ENCODE measurements at places on chromosomes 2 and 18.

- no peak for DNase-seq
Measured at GRCh38 chr2:101026253-101026701, 24.2 kb downstream of the RPL31 start.

DNA sequence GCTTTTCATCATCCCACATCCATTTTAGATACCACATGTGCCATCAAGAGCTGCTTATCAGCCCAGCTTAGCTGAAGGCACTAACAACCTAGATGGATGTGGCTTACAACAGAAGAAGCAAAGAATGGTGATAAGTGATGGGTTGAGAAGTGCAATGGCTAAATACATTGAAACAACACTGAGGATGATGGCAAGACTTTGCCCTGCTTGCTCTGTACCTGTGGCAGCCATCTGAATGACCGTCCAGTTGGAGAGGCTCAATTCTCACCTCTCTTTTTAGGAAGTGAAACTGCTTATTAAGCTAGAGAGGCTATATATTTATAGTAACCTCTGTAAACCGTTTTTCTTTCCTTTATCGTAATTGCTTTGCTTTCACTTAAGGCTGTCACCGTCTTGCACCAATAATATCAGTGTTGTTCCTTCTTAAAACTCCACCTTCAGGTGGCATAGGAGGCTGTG lies 5.7 kb downstream of the GPATCH11 start:
- DNase-seq, result no peak

GRCh38 chr2:7841751-7842150 lies 840.1 kb upstream of the ID2 start:
- no peak for DNase-seq

DNA sequence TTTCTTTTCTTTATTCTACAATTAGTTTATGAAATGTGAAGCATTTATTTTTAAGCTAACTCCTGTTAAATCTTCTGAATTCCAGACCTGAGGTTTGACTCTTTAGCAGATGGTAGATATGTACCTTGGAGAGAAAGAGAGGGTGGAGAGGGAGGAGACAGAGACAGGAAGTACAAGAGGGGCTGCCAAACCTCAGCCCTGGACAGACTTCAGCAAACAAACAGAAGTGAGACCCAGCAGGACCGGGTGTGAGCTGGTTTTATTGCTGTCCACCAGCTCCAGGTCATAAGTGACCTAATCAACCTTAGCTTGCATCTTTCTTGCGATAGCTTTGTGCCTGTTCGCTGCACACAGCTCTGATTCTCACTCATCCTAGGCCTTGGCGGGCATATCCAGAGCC lies 168.6 kb downstream of the CNTNAP5 start:
- no peak for DNase-seq

DNA sequence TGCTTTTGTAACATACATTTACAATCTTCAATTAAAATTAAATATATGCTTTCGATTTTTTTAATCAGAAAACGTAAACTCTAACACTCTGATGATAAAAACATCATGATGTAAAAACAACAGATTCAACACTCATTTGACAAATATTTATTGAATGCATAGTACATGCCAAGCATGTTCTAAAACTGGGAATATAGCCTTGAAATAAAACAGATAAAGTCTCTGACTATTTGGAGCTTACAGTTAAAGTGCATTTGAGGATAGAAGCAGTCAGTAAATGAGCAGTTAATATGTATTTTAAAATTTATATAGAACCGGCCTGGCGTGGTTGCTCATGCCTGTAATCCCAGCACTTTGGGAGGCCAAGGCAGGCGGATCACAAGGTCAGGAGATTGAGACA lies 47.8 kb downstream of the TMX3 start:
- DNase-seq, result no peak

DNA sequence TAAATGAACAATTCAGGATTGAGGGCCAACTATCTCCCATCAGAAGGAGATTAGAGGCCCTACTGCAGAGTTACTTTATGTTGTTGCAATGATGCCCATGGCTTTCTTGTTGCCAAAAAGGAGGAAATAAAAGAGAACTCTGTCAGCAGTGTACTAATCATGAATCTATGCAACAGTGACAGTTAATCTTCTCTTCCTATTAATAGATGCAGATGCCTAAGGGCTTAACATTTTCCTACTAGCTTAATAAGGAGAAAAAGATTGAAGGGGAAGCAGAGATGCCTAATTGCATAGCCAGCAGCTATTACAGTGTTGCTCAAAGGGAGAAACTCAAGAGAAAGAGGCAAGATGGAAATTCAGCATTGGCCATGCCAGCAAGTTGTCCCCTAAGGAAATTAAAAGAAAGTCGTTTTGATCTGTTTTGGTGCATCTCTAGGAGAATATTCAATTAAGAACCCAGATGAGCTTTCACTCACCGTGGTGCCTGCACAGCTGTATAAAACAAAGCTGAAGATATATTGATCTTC lies 107.1 kb upstream of the KCNJ3 start:
- DNase-seq, result no peak

- no peak for DNase-seq
Measured at GRCh38 chr2:203973676-203974075, 37.1 kb downstream of the ICOS start.

DNA sequence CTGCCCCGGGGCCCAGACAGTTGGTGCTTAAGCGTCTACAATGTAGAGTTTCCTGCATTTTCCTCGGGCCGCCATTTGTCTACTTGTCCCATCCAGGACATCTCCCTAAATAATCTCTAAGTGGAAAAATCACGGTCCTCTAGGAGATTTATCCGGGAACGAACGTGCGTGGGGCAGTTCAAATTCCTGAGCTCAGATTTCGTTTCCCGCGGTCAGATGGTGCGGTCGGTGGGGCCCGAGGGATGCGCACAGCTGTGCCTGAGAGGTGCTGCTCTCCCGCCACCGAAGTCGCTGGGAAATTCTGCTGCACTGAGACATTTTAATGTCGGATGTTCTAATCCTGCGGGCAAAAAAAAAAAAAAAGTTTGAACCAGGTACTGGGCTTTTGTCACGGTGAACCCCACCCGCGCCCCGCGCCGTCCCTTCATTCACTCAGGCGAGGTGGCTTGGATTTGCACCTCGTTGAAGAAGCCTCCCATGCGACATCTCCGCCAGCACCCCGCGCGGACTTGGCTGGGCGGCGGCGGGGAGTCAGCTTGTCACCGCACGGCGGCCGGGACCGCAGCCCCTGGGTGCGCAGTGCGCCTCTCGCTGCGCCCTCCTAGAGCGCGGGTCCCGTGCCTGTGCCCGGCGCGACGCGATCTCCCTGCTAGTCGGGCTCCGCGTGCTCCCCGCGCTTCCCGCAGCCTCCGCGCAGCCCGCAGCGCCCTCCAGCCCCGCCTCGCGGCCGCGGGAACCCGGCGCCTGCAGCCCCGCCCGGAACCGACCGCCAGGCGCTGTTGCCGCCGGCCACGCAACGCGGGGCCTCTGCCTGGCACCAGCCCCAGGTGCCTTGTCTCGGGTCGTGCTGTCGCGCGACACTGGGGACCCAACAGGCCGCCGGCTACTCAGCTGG lies 191.9 kb upstream of the TCF4 start:
- DNase-seq, result no peak

DNA sequence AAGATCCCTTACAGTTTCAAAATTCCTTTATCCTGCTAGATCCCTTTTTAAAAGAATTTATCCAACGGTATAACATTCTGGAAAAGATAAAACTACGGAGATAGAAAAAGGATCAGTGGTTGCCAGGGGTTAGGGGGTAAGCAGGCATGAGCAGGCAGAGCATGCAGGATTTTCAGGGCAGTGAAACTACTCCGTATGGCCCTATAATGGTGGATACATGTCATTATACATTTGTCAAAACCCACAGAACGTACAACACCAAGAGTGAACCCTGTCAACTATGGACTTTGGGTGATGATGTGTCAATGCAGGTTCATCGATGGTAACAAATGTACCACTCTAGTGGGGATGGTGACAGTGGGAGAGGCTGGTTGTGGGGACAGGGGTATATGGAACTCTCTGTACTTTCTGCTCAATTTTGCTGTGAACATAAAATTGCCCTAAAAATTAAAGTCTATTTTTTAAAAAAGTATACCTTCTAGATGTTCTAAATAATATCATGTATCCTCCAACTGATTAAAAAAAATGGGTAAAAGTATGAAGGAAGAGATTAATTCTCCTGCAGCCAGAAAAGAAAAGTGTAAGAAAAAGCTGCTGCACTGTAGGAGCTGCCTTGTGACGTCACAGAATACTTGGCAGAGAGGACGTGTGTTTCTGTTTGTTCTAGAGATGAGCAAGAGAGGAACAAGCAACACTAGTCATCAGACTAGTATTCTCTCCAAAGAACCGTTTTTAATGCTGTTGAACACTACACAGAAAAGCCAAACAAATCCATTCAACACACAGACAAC lies 23.6 kb downstream of the ANKRD44 start:
- no peak for DNase-seq

GRCh38 chr18:34866739-34867138 lies 156.6 kb downstream of the DTNA start:
- DNase-seq, result no peak

DNA sequence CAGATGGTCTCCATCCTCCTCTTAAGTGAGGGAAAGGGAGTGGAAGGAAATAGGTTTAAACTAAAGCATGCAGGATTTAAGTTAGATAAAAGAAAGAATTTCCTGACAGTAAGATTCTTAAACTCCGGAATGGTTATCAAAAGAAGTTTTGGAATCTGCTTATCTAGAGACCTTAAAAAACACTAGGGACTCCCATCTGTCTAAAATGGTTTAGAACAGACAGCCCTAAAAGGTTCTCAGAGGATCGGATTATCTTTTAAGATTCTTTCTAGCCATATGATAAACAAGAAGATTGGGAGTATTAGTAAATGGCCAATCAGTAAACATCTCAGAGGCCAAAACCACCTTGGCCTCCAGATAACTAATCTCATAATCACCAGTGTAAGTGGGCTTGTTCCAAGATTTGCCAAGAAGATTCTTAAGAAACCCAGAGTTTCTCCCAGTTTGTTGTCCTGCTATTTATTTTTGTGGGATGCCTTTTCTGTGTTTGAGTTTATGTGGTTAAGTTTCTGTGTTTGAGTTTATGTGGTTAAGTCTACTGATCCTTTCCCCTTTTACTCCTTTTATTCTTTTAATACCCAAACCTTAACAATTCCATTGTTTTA lies 314.9 kb upstream of the NRP2 start:
- no peak for DNase-seq

- no peak for DNase-seq
Measured at GRCh38 chr2:12652723-12653122, 64.0 kb upstream of the TRIB2 start.

- no peak for DNase-seq
Measured at GRCh38 chr18:58858591-58859468, 5.8 kb upstream of the ZNF532 start.

DNA sequence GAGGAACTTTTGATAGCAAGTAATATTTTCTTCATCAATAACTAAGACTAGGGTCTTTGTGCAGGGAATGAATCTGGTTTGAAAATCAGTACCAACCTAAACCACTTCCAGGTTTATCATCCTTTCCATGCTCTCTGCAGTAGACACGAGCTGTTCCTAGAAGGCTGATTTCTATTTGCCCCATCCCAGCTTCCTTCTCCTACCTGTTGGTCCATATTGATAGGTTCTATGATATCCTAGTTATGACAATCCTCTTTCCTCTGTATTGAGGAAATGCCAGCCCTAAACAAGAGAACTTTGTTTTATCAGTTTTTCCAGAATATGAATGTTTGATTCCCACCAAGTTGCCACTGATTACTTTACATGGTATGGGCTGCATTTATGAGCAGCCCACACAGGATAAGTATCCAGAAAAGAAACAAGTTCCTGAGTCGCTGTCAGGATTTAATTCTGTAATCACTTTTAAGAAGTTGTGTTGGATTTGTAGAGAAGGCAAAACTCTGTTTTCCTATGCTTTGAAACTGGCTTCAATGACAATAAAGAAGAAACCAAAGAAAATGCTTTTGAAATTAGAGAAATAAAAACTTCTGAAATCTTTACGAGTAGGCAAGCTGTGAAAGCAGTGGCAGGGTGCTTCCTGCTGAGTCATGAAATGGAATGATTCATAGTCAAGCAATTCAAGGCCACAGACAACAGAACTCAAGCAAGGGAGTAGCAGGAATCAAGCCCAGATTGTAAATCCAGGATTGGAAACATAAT lies 37.3 kb upstream of the TANK start:
- DNase-seq, result no peak

GRCh38 chr2:630451-631320 lies 46.5 kb downstream of the TMEM18 start:
- no peak for DNase-seq

GRCh38 chr2:107808959-107809358 lies 17.7 kb upstream of the RGPD4 start:
- DNase-seq, result no peak

DNA sequence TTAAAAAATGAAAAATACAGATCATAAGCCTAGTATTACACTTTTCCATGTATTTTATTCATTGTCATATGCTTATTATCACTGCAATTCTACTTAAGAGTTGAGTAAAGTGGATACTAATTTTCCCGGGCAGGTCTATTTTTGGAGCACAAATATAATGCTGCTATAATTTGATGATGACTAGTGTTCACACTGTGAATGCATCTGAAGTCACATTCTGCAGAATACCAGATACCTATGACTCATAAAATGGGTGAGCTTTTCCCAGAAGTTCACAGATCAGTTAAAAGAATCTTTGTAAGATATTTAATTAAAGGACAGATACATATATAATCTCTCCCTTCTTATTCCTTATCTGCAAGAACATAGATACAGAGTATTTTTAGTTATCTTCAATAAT lies 79.8 kb upstream of the MC4R start:
- DNase-seq, result no peak

DNA sequence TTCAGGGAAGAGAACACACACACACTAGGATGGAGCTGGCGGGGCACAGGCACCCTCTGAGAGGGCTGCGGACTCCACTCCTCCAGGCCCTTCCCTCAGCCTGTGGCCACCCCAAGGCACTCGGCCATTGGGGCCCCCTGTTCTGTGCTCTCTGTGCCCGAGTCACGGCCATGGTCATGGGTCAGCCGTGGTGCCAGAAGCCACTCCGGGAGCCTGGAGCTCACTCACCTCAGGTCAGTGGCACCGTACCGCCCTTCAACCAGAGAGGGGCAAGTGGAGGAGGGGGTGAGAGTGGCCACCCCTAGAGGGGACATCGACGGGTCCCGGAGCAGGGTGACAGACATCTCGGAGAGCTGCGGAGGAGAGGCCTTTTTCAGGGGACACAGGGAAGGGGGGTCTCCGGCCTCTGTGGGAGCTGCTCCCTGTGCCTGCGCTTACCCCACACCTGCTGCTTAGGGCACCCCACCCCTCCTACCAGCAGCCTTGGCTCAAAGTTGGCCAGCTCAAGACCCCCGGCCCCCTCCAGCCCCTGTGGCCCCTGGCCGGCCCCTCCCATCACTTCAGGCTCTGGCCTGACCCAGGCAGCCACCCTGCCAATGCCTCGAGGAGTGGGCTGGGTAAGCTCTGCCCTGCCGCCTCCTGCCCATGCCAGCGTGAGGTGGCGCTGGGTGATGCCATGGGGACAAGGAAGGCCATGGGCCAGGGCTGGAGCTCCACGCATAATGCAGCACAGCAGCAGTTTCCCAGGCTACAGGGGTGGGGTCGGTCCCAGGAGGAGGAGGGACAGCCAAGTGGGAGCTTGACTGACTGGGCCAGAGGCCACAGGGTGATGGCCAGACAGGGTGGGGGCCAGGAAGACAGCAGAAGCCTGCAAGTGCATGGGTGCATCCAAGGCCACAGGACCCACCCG lies 29.3 kb downstream of the AQP12A start:
- DNase-seq, result no peak

- no peak for DNase-seq
Measured at GRCh38 chr2:106143495-106144215, 50.4 kb downstream of the UXS1 start.

All from T-helper 9 cell (primary cell).